G401 (cell line): ENCODE measurements at places on chromosomes 4 and X.

GRCh38 chr4:152206646-152207377 lies 329.1 kb downstream of the FBXW7 start:
- DNase-seq, result no peak

- DNase-seq, result no peak
Measured at GRCh38 chrX:66150163-66150562, 13.9 kb upstream of the HEPH start.

GRCh38 chr4:70452946-70453345 lies 19.1 kb upstream of the MUC7 start:
- no peak for DNase-seq

DNA sequence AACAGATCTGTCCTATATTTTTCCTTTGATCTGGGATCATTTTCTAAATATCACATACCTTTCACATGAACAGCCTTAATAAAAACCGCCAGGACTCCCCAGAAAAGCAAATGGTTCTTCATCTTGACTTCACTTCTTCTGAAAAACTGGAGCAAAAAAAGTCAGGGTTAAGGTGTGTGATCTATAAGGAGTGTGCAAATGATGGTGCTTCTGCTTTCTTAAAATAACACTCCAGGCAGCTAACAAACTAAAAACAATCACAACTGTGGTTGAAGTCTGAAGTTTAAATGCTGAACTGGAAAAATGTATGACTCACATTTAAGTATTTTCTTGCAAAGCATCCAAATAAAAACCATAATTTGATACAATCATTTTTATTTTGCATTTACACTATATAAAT lies at the start of gene JCHAIN:
JCHAIN (minus strand) TSS at position 140 of the 400 bp plus-strand sequence; CDS start at position 122, 18 bp downstream.
- no peak for DNase-seq

GRCh38 chr4:36165631-36166005 lies 78.7 kb downstream of the ARAP2 start:
- no peak for DNase-seq

DNA sequence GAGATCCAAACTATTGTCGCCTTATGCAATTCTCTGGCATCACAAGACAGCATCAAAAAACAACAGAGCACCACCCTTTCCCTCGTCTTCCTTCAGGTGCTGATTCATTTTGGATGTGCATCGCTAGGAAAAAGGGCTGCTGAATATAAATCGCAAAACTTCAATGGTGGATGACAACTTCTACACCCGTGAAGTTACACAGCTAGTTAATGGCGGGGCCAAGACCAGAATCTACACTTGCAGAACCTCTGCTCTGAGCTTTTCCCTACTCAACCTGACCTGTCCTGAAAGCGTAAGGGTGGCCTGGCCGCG lies 674 bp downstream of the GNPDA2 start:
- peak; percentile 63 for DNase-seq

- no peak for DNase-seq
Measured at GRCh38 chr4:186196063-186196462, 4.7 kb downstream of the CYP4V2 start.

- no peak for DNase-seq
Measured at GRCh38 chrX:13898083-13898482, 81.2 kb upstream of the GPM6B start.

DNA sequence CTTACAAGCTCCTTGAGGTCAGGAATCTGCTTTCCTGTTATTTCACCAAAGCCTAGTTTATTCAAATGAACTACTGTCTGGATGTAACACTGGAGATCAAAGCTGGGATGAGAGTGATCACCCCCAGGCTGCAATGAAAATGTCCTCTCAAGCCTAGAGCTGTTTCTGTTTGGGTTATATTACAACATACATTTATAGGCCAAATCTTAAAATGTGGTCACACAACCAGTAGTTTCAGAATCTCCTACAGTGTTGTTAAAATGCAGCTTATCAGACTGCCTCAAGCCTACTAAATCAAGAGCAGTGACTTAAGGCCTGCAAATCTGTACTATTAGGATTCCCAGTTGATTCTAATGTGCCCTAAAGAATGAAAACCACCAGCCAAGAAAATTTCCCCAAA lies 207.5 kb downstream of the PAPSS1 start:
- DNase-seq, result no peak

- DNase-seq, result peak; percentile 62
Measured at GRCh38 chr4:90357117-90357710, 230.0 kb downstream of the CCSER1 start.

DNA sequence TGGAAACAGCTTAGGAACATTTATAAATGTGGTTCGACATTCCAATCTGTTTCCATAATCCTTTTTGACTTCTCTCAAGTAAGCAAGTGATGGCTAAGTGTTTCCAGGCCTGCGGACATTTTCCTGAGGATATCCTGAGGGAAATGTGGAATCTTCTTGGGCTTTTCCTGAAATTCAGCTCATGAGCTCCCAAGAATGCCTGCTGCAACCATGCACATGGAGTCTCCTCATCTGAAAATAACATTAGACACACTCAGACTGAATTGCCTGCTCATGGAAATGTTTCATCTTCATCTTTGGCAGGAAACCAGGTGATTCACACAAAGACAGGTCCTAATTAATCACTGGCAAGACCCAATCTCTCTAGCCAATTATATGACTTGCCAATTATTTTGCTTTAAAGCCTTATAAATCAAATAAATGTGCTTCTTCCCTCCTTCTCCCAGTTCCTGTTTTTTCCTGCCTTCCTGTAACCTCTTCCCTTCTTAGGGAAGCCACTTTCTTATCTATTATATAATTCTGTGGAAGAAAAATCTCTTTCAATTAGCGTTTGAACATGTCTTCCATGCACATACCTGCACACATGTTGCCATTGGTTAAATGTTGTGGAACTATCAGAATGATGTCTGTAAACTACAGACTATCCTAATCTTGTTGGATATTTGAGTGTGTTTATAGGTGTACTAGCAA lies 104.6 kb upstream of the MXRA5 start:
- DNase-seq, result no peak

GRCh38 chr4:55032788-55033187 lies 92.6 kb downstream of the KDR start:
- no peak for DNase-seq

- DNase-seq, result no peak
Measured at GRCh38 chr4:119543779-119544178, 84.8 kb downstream of the PDE5A start.

DNA sequence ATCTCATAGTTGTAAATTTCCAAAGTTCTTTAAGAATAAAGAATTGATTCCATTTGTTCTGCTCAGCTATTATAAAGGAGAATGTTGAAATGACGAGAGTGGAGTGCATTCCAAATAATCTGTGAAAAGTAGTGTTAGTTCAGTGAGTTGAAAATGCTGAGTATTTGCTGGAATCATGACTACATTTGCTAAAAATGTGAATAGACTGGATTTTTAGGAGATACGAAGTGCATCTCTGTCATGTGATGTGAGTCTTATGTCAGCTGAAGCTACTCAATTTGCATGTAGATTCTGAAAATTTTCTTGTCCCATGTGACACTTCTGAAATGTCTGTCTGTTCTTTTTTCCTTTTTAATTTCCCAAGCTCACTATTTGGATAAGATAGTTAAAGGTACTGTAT lies 206.0 kb downstream of the DCTD start:
- no peak for DNase-seq

- DNase-seq, result no peak
Measured at GRCh38 chrX:65406532-65406931, 128.1 kb downstream of the LAS1L start.

DNA sequence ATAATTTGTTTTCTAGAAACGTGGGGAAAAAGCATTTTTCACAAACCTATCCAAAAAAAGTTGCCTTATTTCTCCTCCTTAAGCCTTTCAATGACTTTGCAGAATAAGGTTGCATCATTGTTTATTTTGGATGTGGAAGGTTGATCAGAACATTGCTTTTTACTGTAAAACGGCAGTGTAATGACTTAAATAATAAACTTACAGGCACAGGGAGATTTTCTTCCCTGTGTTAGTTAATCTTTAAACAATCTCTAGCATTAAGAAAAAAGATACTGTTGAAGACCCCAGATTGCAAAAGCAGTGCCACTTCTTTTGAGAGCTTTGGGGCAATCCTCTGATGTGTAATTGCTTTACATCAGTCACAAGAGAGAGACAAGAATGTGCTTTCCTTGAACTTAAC lies 153.4 kb downstream of the ARX start:
- DNase-seq, result no peak

DNA sequence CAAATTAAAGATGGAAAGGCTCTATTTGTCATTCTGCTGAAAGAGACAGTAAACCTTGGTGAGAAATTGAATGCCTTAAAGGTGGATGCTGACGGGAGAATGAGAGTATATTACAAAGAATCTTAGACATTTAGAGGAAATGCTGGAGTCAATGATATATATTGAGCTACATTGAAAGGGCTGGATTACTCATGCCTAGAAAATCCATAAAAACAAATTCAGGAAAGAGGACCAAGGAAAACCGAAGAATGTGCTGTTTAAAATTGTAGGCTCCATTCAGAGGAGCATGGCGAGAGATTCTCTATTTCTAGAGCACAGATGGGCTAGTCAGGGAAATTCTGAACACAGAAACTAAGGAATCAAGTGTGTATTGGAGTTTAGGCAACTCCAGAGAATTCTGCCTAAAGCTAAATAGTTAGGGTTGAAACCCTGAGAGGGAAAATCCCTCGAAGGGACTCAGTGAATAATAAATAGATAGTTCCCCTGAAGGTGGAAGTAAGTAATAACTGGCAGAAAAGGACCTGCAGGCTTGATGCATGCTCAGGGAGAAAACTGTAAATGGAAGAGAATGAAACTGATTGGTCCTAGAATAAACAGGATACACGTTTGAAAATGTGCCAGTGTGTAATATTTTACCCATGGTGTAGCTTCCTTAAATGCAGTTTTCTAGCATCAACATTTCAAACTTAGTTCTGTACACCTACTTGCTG lies 1532.4 kb upstream of the TENM3 start:
- no peak for DNase-seq

GRCh38 chr4:38762560-38762959 lies 20.2 kb downstream of the TLR10 start:
- no peak for DNase-seq

DNA sequence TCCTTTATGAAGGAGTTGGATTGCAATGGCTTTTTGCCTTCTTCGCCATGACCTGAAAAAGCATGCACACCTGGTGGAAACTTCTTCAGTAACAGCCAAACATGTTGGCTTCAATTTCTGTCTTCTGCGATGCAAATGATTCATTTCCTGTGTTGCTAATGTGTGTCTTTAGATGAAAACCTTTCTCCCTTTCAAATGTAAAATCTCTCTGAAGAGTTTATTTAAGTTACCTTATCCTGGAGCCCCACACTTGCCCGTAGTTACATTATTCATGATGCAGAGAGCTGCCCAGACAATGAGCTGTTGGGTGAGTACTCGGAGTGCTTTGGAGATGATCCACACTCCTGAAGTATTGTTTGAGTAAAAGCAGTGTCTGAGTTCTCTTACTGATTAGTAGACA lies 1100.9 kb downstream of the RPA4 start:
- no peak for DNase-seq

- no peak for DNase-seq
Measured at GRCh38 chrX:30215357-30215843, at the start of gene MAGEB2. TSS of gene MAGEB2 (plus strand) at chrX:30215563. CDS start at chrX:30218581, 3,018 bp downstream.

DNA sequence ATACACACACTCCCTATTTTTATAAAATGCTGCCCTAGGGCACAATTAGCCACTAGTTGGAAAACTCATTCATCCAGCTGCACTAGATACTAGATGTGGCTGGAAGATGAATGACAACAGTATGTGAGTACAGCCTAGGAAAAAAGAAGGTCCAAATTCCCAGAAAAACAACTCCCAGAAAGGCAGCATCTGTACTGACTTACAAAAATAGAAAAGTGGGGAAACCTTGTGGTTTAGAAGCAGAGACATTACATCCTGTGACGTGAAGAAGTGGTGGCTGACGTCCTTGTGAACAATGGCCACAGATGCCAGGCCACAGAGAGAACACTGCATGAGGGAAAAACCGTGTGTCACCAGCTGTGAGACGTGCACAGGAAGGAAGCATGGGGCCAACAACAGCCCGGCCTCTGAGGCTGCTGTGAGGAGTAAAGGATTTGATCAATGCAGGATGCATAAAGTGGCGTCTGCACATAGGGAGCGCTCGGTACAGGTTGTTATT lies 81.2 kb downstream of the SPRY1 start:
- DNase-seq, result no peak

- no peak for DNase-seq
Measured at GRCh38 chrX:47172549-47172948, 21.1 kb upstream of the UBA1 start.

GRCh38 chr4:168540503-168541265 lies 43.8 kb downstream of the PALLD start:
- no peak for DNase-seq

DNA sequence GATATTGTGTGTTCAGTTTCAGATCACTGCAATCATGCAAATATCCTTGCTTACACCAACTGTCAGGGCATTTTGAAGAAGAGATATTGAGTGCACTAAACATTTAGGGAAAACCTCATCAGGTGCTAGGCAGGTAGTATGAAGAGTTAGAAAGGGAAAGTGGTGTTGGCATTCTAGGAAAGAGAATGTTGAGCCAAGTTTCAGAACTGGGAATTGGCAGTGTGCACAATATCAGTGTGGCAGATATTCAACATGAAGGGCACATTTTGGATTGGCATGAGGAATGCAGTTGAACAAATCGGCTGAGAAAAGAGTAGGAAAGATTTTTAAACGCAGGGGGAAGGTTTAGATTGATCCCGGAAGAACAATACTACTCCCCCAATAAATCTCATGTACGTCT lies 43.4 kb upstream of the SMAD1 start:
- DNase-seq, result no peak

DNA sequence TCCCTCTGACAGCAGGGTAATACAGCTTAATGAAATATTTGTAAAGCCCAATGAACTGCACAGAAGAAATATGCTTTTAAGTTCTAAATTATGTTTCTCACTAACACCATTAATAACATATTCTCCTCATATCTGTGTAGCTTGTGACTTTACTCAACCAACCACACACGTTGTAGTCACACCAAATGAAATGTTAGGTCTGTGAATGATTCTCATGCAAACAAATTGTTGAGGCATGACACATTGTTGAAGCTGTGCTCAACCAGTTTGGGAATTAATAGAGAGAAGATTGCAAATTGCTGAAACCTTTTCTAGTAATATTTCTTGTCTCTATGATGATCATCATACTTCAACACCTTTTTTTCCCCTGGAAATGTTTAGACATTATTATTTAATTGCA lies 645.9 kb downstream of the PCDH7 start:
- no peak for DNase-seq

- DNase-seq, result no peak
Measured at GRCh38 chr4:178165251-178165950, 723.2 kb upstream of the AGA start.
